ENCODE measurements at places on chromosomes 1 and 21.

GRCh38 chr1:205260948-205261732 is 33.4 kb downstream of the TMCC2 start:
- DNase-seq, result no peak

DNA sequence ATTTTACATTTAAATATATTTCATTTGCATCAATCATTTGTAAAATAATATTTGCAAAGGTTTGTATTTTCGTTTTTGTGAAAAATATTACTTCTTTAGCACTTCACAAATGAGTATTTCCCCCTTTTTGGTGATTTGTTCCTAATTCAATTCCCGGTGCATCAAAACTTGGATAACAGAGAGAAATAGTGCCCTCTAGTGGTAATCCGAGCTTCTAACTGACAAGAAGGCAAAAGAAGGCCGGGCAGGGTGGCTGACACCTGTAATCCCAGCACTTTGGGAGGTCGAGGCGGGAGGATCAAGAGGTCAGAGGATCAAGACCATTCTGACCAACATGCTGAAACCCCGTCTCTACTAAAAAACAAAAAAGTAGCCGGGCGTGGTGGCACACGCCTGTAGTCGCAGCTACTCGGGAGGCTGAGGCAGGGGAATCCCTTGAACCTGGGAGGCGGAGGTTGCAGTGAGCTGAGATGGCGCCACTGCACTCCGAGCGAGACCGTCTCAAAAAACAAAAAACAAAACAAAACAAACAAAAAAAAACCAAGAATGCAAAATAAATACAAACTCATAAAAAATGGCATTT is 137.7 kb downstream of the COL11A1 start:
- no peak for DNase-seq

GRCh38 chr1:171507435-171507834 is 22.1 kb downstream of the PRRC2C start:
- DNase-seq, result no peak

GRCh38 chr1:66351478-66351877 is 182.5 kb upstream of the SGIP1 start:
- DNase-seq, result no peak

GRCh38 chr1:168243198-168243597 is 17.4 kb downstream of the SFT2D2 start:
- DNase-seq, result no peak

DNA sequence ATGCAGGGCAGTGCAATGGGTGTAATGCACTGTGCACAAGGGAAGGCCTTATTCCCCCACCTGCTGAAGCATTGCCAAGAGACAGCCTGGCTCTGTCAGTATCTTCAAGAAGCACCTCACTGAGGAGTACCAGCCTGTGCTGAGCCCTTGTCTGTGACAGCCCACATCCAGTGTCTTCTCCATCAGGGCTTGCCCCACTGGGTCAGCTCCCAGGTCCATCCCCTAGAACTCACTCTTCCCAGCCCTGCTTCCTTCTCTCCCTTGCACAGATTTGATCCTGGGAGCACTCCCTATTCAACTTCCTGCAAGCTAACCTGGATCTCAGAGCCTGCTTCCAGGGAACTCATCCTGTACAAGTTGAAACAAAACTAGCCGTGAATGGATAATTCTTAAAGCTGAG is 33.6 kb upstream of the IFNGR2 start:
- DNase-seq, result no peak

GRCh38 chr1:59673573-59674450 is 140.9 kb upstream of the HOOK1 start:
- DNase-seq, result no peak

GRCh38 chr1:187006896-187007295 is 178.1 kb downstream of the PLA2G4A start:
- DNase-seq, result no peak

DNA sequence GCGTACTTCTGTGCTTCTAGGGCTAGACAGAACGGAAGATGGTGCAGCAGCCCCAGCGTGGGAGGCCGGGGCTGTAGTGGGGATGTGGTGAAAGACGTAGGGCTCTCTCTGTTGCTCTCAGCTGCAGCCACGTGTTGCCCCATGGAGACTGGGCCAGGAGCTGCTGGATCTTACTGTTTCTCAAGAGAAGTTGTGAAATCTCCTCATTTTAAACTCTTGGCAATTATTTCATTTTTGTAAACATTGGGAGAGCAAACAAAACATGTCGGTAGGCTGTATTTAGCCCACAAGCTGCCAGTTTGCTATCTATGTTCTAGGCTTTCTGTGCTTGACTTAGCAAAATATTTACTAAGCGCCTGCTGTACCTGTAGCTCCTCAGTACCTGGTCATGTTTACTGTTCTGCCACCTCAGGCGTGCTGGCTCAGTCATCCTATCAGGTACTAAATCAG is 15.9 kb upstream of the ELOA start:
- DNase-seq, result no peak

GRCh38 chr1:157852476-157852875 is 10.9 kb upstream of the CD5L start:
- DNase-seq, result no peak

DNA sequence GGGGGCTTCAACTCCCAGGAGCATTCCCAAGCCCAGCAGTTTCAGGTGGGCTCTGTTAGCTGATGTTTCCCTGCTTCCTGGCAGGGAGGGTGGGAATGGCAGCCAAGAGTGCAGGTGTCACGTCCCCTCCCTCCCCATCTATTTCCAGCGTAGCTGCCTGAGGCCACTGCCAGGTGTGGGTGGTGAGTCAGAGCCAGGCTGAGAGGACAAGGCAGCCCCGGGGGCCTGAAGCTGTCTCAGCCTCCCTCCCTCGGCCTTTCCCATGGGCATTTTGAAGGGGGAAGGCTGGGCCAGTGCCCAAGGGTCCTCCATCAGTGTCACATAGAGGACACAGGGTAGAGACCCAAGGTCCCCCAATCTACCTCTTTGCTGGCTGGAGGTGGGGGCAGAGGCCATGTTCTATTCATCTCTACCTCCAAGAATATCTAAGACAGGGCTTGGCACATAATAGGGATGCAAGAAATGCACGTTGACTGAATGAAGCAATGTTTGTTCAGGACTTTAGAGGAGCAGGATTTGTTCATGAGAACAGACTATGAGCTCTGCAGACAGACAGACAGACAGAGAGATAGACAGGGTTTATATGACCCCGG is 34.4 kb upstream of the ID3 start:
- no peak for DNase-seq

GRCh38 chr1:155052439-155053395 is 1.6 kb downstream of the ADAM15 start:
- no peak for DNase-seq

DNA sequence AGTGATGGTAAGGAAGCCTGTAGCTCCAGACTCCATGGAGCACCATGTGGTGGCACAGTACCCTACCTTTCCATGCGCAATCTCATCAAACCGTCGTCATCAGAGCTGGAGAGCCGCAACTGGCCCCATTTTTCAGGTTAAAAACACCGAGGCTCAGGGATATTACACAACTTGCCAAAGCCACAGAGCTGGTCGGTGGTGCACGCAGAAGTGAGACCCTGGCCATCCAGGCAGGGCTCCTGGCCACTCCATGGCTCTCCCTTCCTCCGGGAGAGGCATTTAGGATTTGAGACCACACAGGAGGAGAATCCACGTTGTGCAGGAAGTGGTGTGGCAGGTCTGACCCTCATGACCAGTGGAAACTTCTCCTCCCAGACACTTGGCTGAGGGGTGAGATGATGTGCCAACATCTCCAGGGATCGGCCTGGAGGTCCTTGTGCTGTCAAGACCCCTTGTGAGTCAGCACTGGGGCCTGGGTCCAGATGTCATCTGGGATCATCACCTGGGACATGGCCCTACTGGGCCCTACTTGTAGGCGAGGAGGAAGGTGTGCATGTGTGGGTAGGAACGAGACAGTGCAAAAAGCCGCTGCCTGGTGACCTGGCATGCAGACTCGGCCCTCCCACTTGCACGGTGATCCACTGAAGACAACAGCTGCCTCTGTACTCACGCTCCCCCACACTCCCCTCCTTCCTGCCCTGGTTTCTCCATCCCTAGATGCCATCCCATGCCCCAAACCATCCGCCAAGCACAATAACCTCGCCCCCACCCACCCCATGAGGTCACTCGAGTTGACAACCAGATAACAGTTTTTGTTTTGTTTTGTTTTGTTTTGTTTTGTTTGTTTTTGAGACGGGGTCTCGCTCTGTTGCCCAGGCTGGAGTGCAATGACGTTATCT is 10.4 kb downstream of the TFF3 start:
- DNase-seq, result no peak

DNA sequence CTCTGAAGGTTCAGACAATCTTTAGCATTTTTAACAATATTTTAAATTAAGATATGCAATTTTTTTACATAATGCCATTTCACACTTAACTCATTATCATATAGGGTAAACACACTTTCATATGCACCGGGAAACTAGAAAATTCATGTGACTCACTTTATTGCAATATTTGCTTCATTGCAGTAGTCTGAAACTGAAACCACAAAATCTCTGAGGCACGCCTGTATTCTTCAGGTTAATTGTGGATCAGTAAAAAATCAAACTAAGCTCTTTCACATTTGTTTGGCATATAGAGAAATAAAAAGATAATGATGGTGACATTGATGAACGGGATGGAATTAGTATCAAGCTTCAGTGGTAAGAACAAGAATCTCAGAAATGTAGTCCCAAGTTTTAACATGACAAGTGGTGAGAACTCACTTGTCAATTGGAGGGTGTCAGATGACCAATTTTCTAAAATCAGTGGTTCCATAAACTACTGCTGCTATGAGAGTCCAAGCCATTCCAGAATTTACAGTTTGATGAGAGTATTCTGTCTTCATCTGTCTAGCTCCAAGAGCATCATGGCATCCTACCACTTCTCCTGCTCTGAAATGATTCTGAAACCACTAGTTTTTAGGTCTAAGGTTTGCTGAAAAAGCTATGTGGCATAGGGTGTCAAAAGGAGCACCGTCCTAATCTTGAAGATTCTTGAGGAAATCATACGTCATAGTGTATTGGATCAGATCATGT is 281.0 kb downstream of the PTPRC start:
- DNase-seq, result no peak

- DNase-seq, result no peak
Measured at GRCh38 chr1:44408632-44409602, 3.9 kb downstream of the RNF220 start.

- no peak for DNase-seq
Measured at GRCh38 chr1:157390651-157391050, 161.7 kb downstream of the FCRL5 start.

- DNase-seq, result no peak
Measured at GRCh38 chr1:218600968-218601367, 255.8 kb downstream of the TGFB2 start.
